Stimulated activated CD8-positive, alpha-beta memory T cell treated with anti-CD3 and anti-CD28 coated beads, Interleukin-7, amount 100 ng/mL, for 1 hour (primary cell): ENCODE measurements at places on chromosomes 1 and 21.

GRCh38 chr1:18932879-18933278 lies 23.6 kb downstream of the IFFO2 start:
- DNase-seq, result no peak

DNA sequence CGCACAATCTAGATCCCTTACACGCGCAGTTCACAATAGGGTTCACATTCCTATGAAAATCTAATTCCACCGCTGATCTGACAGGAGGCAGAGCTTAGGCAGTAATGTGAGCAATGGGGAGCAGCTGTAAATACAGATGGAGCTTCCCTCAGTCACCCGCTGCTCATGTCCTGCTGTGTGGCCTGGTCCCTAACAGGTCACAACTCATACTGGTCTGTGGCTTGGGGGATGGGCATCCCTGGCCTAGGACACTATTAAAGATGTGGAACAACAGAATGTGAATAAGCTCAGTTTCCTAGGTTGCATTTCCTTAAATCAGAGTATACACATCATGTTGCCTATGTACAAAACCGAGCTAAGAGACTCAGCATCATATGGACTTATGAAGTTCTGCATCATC lies 16.2 kb downstream of the IFI44 start:
- DNase-seq, result no peak

- no peak for DNase-seq
Measured at GRCh38 chr1:15178571-15179484, 25.3 kb downstream of the TMEM51 start.

DNA sequence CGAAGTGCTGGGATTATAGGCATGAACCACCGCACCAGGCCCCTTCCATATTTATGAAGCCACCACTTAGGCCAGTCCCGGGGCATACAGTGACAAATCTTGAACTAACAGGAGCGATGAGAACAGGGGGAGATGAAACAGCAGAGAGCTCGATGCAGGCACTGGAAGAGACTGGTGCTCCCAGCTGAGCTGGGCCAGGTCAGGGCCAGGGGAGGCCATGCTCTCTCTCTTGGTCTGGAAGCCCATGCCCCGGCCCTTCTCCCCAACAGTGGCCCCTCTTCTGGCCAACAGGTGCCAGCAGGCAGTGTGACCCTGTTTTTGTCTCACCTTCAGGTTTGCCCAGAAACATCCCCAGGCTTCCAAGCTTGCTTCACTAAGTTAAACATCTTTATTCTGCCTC lies 269.9 kb upstream of the C1orf174 start:
- no peak for DNase-seq

DNA sequence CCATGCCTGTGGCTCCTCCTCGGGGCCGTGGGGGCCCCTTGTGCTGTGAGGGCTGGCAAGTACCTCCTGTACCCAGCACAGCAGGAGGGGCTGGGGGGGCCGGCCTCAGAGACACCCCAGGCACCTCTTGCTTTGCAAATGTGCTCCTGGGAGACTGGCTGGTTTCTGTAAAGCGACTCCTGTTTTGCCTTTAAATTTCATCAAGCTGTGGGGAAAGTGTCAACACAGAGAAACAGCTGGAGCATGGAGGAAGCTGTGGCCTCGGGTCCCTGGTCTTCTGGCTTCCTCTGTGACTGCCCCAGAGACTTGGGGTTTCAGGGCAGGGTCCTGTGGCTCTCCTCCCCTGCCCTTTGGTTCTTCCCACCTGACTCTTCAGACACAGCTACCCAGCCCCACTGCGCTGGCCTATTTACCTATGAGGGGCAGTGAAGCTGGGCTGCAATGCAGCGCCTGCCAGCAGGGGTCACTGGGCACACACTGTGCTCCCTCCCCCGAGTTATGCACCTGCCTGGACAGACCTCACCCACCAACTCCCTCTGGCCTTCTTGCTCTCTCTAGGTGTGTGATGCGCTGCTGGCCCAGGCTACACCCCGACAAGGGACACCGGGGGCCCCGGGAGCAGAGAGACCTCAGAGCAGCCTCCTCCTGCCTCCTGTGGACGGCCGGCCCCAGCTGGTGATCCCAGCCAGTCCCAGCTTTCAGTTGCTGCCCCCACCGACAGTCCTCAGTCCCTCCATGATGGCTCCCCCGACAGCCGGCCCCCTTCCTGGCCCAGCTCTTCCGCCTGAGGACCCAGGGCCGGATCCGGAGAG lies 17.6 kb upstream of the PEX10 start:
- DNase-seq, result no peak
